Fibroblast of skin of left biceps (primary cell): ENCODE measurements at places on chromosomes 12 and 14.

DNA sequence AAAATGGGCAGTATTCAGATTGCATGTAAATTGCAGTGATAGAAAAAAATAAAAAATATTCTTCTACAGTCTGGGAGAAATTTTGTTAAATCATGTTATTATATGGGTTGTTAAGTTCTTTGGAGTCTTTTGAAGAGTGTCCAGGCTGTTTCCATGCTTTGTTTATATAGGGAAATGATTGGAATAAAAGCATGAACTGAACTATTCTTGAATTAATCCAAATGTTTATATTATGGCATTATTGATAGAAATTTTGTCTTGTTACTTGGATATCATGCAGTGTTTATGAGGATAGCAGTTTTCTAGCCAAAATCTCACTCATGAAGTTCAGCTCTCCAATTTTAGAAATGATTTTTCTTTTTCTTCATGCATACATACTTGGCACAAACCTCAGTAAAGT is 108.2 kb upstream of the NAV3 start:
- DNase-seq, result no peak

GRCh38 chr14:74720526-74720925 is 7.6 kb downstream of the FCF1 start:
- DNase-seq, result peak; percentile 23

DNA sequence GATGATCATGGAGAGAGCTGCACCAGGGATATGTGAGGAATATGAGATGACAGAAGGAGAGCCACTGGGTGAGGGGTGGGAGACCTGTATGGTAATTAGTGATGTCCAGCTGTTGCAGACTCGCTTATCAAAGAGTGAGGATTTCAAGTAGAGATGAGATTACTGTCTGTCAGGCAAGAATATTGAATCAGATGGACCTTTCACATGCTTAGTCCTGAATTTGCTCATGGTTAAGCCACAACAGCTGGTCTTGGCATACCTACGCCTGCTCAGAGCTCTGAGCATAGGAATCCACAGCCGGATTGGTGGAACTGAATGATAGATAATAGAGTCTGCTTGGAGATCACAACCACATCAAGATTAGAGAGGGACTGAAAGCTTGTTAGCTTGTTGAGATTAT is 115.2 kb upstream of the ARHGAP5 start:
- DNase-seq, result no peak

GRCh38 chr12:109723311-109723881 is 9.8 kb downstream of the FAM222A start:
- no peak for DNase-seq

DNA sequence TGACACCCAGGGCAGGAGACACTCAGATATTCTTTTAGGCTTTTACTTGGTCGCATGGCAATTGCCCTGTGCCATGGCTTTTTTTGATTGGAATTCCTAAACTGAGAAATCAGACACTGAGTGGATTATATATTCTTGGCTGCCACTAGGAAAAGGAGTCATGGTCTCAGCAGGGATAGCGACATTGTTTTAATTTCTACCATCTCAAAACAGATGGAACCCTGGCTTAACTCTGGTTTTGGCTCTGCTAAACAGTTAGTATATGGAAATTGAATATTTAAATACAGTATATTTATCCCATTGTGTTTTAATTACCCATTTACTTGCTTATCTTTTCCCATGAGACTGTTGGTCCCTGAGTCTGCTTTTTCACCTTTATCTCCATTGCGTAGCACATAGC is 84.0 kb downstream of the DACT1 start:
- no peak for DNase-seq
